Osteocyte (in vitro differentiated cells): ENCODE measurements at places on chromosomes 16 and 17. TPM values are rescaled to one million over a fixed set of nuclear protein-coding genes. Genes with fewer than 3 reads are reported as not detected.

The IGFALS gene
- total RNA-seq: 0.34 and 0.43 TPM in 2 replicates

The RTN4RL1 gene
- total RNA-seq: 3.7 and 3.8 TPM in 2 replicates

The TBC1D28 gene
- total RNA-seq: not detected in 2 replicates

The ZNF597 gene
- 2.3 TPM in 2 replicates for total RNA-seq

The PMP22 gene
- total RNA-seq: 188 and 204 TPM in 2 replicates

The HSBP1 gene
- total RNA-seq: 87.6 and 96.9 TPM in 2 replicates

The HOXB5 gene
- total RNA-seq: not detected in 2 replicates

The TVP23C gene
- 22.1 and 26.4 TPM in 2 replicates for total RNA-seq

The SLC13A5 gene
- total RNA-seq: not detected in 2 replicates

The ICAM2 gene
- not detected in 2 replicates for total RNA-seq

The ZNF263 gene
- total RNA-seq: 30.4 and 33.2 TPM in 2 replicates

The ZFPM1 gene
- 5.6 and 5.7 TPM in 2 replicates for total RNA-seq

The NECAB2 gene
- total RNA-seq: 0.21 TPM in 1 of 2 replicates, not detected in the other

The HOXB7 gene
- total RNA-seq: not detected in 2 replicates

The CRYBA1 gene
- total RNA-seq: not detected in 2 replicates

The UMOD gene
- total RNA-seq: not detected in 2 replicates

The HS3ST3B1 gene
- 76.9 and 77.0 TPM in 2 replicates for total RNA-seq

The PIK3R5 gene
- not detected in 2 replicates for total RNA-seq

The MPV17L gene
- total RNA-seq: 0.47 and 1.3 TPM in 2 replicates

The USP6 gene
- 0.13 and 0.16 TPM in 2 replicates for total RNA-seq

The HEATR9 gene
- not detected in 2 replicates for total RNA-seq
